H9 (cell line): ENCODE measurements at places on chromosomes 16 and 17. TPM values are rescaled to one million over a fixed set of nuclear protein-coding genes. Genes with fewer than 3 reads are reported as not detected.

Gene AIPL1
- 0.24 and 0.57 TPM in 2 replicates for total RNA-seq

Gene PRSS22
- total RNA-seq = 1.9 and 2.4 TPM in 2 replicates

Gene DNASE1L2
- total RNA-seq = 2.5 TPM in 2 replicates

Gene KCNJ16
- not detected in 2 replicates for total RNA-seq

Gene CLEC3A
- total RNA-seq = not detected in 2 replicates

Gene ARHGAP44
- total RNA-seq = 9.9 and 10.9 TPM in 2 replicates

Gene SP2
- 19.3 and 20.0 TPM in 2 replicates for total RNA-seq

Gene CMTM1
- total RNA-seq = 2.1 and 2.6 TPM in 2 replicates

Gene SLC35G6
- not detected in 2 replicates for total RNA-seq

Gene SYNRG
- 27.5 and 30.5 TPM in 2 replicates for total RNA-seq

Gene CBX2
- 77.4 and 79.4 TPM in 2 replicates for total RNA-seq

Gene ANTKMT
- 31.5 and 34.8 TPM in 2 replicates for total RNA-seq

Gene CCDC40
- total RNA-seq = 7.8 and 8.9 TPM in 2 replicates

Gene CCL4
- not detected in 2 replicates for total RNA-seq

Gene PIGS
- 40.3 and 45.8 TPM in 2 replicates for total RNA-seq

Gene GCGR
- 0.24 and 0.26 TPM in 2 replicates for total RNA-seq

Gene SLC6A2
- total RNA-seq = 0.24 TPM in 1 of 2 replicates, not detected in the other

Gene ACE
- 4.8 and 5.4 TPM in 2 replicates for total RNA-seq

Gene GRIN2A
- 0.94 and 1.5 TPM in 2 replicates for total RNA-seq

Gene ANKS4B
- 0.07 and 0.09 TPM in 2 replicates for total RNA-seq

Gene ACSM5
- total RNA-seq = not detected in 2 replicates
